ENCODE measurements at places on chromosomes 3 and 15. TPM values are rescaled to one million over a fixed set of nuclear protein-coding genes. Genes with fewer than 3 reads are reported as not detected.

The GABPB1 gene
- total RNA-seq, result 50.8 TPM

The RETNLB gene
- total RNA-seq, result not detected

The SH2D7 gene
- total RNA-seq, result 0.07 TPM

The WDR5B gene
- total RNA-seq, result 5.0 TPM

The CGNL1 gene
- total RNA-seq, result not detected

The RAB8B gene
- 74.2 TPM for total RNA-seq

The KLHL40 gene
- not detected for total RNA-seq

The DNAJC13 gene
- total RNA-seq, result 35.4 TPM

The TMOD2 gene
- total RNA-seq, result 10.6 TPM

The MKRN2OS gene
- not detected for total RNA-seq

The DLEC1 gene
- 1.0 TPM for total RNA-seq

The KCNMB2 gene
- not detected for total RNA-seq

The ST3GAL6 gene
- total RNA-seq, result not detected

Measured in T-helper 1 cell treated with Interleukin-12 subunit alpha and Interleukin-12 subunit beta and Interleukin-4 antibody, amounts not matched to agents 30 ng/mL and 1 ng/mL, for 36 hours (primary cell).